Umbilical cord (tissue), 2 donors: ENCODE measurements at places on chromosomes 6 and 20. TPM values are rescaled to one million over a fixed set of nuclear protein-coding genes. Genes with fewer than 3 reads are reported as not detected.

- DNase-seq, result no peak
These were observed 242.4 kb downstream of the OGFRL1 start for GRCh38 chr6:71531006-71531405.

- no peak for DNase-seq
These were observed 111.5 kb downstream of the SESN1 start for GRCh38 chr6:108983151-108983550.

DNA sequence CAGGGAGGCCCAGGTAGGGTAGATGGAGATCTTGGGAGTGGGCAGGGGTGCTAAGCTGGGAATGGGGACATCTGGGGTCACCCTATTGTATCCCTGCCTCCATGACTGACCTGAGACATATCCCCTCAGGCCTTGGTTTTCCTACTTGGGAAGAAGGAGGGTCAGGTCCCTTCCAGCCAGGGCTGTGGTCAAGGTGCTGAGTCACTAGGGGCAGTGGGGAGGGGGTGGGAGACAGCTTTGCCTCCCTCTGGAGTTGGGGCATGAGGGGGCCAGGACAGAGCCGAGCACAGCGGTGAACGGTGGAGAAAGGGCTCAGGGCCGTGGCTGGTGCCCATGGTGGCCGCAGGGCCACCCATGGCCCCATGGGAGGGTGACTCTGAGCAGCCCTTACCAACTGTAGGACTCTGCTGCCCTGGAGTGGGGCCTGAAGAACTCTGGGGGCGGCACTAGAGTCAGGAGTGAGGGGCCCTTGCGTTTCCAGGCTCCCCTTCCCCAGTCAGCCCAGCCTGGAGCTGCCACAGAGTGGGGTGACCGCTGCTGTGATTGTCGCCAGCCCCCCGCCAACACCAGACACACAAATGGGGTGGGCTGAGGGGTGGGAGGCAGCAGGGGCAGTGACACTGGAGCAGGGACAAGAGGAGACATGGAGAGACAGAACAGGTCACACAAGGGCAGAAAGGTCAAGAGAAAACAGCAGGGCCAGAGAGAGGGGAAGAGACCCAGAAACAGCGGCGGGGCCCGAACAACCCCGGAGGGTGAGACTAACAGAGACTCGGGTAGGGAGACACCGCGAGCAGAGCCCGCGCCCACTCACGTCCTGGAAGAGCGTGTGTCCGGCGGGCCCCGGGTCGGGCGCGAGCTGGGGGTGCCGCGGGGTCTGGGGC lies 576 bp downstream of the NECAB3 start:
- DNase-seq, result no peak

DNA sequence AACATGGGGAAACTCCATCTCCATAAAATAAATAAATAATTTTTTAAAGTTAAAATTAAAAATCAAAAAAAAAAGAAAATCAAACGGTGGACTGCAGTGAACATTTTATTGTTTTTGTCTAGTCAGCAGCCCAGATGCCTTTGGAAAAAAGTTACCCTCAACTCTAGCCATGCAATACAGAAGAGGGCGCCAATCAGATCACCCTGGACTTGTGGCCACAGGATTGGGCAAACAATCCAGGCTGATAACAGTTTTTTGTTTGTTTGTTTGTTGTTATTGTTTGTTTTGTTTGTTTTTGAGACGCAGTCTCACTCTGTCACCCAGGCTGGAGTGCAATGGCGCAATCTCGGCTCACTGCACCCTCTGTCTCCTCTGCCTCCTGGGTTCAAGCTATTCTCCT lies 30.5 kb upstream of the NELFCD start:
- DNase-seq, result no peak

- no peak for DNase-seq
These were observed 2.5 kb upstream of the SRSF12 start for GRCh38 chr6:89120371-89120770.

DNA sequence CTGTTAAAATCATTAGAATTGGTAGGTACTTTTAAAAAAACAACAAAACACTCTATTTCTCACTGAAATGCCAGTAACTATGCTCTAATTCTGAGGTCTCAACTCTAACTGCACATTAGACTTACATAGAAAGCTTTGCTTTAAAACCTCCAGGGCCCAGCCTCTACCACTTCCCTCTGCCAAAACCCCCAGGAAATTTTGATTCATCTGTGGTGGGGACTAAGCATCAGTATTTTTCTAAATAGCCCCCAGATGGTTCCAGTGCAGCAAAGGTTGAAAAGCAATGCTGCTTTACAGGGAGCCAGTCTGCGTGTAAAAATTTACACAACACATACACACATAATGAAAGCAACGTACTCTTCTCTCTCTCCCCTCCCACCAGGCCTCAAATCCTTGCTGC lies 3.8 kb downstream of the TBC1D32 start:
- no peak for DNase-seq

DNA sequence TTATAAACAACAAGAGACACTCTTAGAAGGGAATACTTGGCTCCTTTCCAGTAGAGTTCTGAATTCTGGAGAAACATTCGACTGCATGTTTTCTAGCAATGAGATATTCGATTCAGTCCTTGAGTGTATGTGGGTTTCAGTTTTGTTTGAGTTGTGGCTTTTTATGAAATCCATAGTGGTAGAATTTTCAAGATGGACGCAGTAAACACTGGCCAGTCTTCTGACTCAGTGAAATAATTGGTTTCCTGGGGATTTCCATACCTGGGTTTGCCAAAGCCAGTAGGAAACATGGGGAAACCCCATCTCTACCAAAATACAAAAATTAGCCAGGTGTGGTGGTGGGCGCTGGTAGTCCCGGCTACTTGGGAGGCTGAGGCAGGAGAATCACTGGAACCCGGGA lies 273.5 kb upstream of the PLCB4 start:
- DNase-seq, result no peak

GRCh38 chr20:10962937-10963336 lies 289.1 kb upstream of the JAG1 start:
- no peak for DNase-seq

DNA sequence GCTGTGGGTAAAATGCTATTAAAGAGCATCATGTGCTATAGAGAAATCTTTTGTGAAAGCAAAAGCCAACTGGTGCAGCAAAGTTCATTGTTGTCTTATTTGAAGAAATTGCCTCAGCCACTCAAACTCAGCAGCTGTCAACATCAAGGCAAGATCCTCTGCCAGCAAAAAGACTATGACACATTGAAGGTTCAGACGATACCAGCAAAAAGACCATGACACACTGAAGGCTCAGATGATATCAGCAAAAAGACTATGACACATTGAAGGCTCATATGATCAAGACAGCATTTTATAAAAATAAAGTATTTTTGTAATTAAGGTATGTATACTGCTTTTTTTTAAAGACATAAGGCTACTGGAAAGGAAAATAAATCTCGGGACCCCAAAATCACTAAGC lies 118.4 kb upstream of the RUNX2 start:
- DNase-seq, result no peak

- no peak for DNase-seq
These were observed 14.5 kb downstream of the ARHGAP18 start for GRCh38 chr6:129695373-129696027.

DNA sequence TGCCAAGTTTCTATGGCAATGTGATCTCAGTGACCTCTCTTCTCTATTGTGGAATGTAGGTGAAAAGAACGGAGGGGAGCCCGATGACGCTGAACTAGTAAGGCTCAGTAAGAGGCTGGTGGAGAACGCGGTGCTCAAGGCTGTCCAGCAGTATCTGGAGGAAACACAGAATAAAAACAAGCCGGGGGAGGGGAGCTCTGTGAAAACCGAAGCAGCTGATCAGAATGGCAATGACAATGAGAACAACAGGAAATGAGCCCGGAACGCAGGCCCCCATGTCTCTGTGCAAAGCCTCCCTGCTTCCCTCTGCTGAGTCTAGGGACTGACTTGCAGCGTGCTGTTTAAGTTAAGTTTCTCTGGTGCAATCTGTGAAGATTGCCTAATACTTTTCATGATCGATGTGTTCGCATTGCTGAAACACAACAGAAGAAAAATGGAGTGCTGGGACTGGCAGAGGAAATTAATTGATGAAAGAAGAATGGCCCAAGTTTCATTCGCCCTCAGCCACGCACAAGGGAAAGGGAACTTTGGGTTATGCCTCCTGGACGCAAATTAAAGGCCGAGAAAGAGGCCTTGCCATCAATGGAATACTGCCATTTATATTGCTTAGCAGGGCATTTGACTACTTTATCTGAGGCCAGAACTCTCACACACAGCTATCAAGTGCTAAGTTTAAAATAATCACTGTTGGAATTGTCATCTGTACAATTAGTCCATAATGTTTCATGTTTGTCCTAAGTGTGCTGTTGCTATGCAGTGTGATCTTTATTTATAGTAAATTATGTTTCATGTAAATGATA lies 146.4 kb downstream of the AKAP7 start:
- peak; percentile 9 for DNase-seq

GRCh38 chr6:106609699-106610098 lies 19.6 kb downstream of the RTN4IP1 start:
- peak; percentile 24 for DNase-seq

- no peak for DNase-seq
These were observed 5.3 kb downstream of the KCNB1 start for GRCh38 chr20:49477200-49477599.

GRCh38 chr6:150368762-150369161 lies at the start of gene IYD:
Gene IYD (plus strand): TSS chr6:150369012. CDS start chr6:150369032, 20 bp downstream.
- no peak for DNase-seq

- DNase-seq, result peak; percentile 12
These were observed 140.9 kb downstream of the RNF144B start for GRCh38 chr6:18527836-18528743.

The TAAR1 gene
- not detected for total RNA-seq

The CLPSL2 gene
- total RNA-seq, result not detected

The SLC13A3 gene
- 12.3 TPM for total RNA-seq

The UNC5CL gene
- total RNA-seq, result not detected

The SSTR4 gene
- 2.6 TPM for total RNA-seq

The HLA-DOA gene
- total RNA-seq, result 0.72 TPM
